ENCODE measurements at places on chromosomes 2 and 18.

GRCh38 chr18:577643-578375 lies 2.4 kb upstream of the CETN1 start:
- DNase-seq: no peak

DNA sequence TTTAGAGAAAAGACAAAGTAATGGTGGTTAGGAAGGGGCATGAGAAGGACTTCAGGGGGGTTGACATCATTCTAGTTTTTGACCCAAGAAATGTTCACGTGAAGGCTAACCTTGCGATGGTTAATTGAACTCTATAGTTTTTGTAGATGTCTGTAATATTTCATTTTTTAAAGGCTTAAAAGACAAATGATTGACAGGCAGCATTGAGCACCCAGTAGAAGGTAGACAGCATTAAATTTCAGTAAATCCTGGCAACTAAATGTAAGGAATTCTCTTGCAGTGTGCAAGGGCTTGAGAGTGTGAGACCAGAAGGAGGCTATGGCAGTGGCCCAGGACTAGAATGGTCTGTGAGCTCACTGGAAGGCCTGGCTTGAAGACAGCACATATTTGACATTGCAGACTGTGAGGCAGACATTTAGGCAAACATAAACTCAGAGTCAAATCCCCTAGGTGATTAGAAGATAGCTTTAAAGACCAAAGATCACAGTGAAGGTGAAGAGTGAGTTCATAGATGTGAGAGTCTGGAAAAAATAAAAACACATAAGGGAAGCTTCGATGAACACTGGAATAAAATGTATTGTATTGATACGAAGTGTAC lies 100.1 kb upstream of the MAP4K4 start:
- no peak for DNase-seq

GRCh38 chr2:63078852-63079606 lies 28.4 kb downstream of the OTX1 start:
- DNase-seq: no peak

- DNase-seq: no peak
Observed at GRCh38 chr18:22558945-22559385, 141.2 kb upstream of the CTAGE1 start.

GRCh38 chr2:120622886-120623753 lies 112.5 kb upstream of the GLI2 start:
- no peak for DNase-seq

GRCh38 chr2:195534971-195535370 lies 122.1 kb upstream of the SLC39A10 start:
- DNase-seq: no peak

GRCh38 chr2:63189026-63189425 lies 138.4 kb downstream of the OTX1 start:
- DNase-seq: peak; percentile 1

GRCh38 chr18:79283131-79283810 lies 112.5 kb upstream of the NFATC1 start:
- no peak for DNase-seq

GRCh38 chr18:55000529-55000928 lies 41.3 kb upstream of the CCDC68 start:
- no peak for DNase-seq

- no peak for DNase-seq
Observed at GRCh38 chr2:172829229-172829628, 93.6 kb downstream of the RAPGEF4 start.

- no peak for DNase-seq
Observed at GRCh38 chr2:119349289-119349688, 17.3 kb downstream of the C2orf76 start.

DNA sequence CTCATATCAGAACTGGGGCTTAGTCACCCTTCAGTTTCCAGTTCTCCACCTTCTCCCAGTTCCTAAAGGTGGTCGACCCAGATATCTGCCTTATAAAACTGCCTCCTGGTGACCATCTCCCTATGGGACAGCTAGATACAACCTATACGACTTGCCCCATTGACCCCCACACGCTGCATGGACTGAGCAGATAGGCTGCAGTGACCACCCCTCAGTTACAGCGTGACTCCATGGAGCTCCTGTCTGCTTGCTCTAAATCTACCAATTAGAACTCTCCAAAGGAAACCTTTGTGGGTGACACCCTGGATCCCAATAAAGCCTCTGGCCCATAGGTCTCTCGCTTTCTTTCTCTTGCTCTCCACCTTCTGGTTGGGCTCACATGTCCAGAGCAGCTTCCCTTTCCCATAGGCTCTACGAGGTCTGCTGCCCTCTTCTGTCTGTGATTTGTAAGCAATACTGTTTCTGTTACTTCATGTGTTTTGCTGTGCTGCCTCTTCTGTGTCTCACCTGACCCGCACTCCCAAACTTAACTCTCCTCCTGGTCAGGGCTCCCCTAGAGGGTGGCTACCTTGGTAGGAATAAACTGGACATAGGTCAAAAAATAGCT lies 971.3 kb upstream of the FAM98A start:
- no peak for DNase-seq

DNA sequence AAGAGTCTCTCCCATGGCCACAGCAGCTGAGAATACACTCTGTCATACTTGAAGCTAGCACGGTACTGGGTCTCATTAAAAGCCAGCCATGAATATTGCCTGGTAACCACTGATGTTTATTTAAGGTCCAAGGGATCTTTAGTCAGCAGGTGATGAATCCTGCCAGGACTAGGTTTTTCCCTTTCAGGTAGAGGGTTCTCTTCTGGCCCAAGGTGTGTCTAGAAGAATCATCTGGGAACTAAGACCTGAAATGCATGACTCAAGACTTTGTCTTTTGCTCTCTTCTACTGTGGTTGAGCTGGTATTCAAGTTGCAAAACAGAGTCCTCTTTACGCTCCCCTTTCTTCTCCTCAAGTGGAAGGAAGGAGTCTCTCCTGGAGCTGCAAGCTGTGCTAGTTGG lies 400.5 kb upstream of the FSIP2 start:
- no peak for DNase-seq

DNA sequence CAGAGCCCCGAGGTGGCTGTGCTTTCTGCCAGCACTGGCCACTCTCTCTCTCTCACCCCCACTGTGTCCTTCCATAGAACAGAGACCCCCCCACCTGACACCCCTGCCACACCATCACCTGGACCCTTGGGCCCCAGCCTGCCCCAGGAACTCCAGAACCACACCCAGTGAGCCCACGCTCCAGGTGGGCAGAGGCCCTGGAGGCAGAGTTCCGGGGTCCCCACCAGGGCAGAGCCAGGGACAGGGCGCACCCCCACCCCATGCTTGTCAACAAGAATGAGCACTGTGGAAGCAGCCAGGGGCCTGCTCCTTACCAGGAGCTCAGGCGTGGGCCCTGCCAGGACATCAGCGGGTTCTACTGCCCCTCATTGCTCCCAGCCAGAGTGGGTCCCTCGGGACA lies 14.6 kb downstream of the PASK start:
- DNase-seq: no peak

DNA sequence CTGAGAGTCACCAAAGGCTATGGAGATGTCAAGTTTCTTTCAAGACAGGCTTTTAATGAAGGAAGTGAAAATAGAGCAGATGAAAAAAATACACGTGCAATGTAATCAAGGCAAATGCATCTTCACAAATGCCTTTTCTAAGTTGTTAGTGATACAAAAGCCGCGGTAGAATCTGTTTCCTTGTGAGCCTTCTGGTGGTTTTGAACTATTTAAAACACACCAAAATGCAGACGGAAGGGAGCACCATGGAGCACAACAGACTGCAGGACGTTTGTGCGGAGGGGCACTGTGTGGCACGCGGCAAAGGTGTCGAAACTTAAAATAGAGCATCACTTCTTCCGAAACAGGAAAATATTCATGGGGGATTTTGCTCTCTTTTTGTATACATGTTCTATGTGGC lies 65.0 kb upstream of the BOD1L2 start:
- DNase-seq: no peak
